Fibroblast of pulmonary artery (primary cell): ENCODE measurements at places on chromosomes 1 and 21.

GRCh38 chr21:32055305-32055704 is 182.5 kb downstream of the HUNK start:
- DNase-seq = no peak

GRCh38 chr1:88801575-88802208 is 89.7 kb downstream of the GTF2B start:
- DNase-seq = peak; percentile 36

DNA sequence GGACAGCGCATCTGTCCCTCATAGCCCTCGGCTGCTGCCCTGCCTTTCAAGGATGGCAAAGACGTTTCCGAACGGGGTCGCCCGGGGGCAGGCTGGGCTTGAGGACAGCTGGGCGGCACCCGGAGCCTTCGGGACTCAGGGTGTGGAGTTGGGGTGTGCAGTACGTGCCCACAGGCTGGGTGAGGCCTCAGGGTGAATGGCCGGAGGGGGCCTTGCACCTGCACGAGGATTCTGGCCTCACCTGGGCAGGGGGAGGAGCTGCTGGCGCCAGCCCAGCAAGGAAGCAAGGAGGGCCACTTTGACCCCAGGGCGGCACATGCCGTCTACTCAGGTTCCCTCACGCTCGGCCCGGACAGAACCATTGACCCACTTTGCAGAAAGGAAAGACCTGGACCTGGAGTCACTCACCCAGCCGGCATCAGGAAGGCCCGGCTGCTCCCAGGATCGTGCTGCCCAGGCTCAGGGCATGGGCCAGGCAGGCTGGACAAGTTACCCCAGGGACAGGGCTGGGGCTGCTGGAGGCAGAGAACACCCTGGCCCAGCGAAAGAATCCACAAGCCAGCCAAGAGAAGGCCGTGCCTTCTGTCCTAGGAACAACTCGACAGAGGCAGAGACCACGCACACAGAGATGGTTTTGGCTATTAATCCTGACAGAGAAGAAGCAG is 65.1 kb upstream of the TTC34 start:
- no peak for DNase-seq

DNA sequence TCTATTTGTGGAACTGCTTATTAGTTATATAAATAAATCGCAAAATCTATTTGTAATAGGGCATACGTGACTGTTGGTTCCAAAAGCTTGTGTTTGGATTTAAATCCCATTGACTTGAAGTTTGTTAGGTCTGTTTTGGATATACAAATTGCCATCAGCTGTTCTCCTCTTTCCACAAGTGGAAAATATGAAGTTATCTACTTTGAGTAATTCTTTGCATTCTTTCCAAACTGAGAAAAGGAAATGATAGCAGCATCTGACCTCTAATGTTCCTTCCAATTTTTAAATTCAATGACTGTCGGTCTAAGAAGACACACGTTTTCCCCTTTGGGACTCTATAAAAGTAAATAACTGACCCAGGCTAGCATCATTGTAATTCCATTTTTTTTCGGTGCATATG is 165.7 kb upstream of the SGIP1 start:
- DNase-seq = no peak

DNA sequence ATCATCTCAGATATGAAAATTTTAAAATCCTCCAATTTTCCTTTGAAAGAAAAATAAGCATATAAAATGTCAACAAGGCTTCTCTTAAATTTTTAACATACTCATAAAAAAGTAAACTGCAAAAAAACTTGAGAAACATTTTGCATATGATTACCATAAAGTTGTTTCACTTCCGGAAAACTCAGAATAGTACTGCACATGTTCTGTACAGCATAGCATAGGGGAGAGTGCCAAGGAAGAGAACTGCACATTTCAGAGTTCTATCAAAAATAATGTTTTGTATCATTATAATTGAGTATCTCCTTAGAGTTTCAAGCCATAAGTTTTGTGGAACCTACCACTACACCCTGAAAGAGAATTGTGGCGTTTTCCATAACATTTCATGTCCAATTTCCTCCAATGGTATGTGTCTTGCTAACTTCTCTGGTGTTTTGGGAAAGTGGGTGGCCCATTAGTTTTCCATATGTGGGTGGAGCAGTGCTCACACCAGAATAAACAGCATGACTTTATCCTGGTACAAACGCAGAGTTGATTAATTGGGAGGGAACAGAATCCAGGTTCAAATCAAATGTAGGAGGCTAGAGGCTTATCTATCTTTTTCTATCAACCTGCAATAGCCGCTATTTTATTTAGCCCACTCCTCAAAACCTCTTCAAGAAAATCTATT is 430.9 kb downstream of the LMO4 start:
- no peak for DNase-seq

DNA sequence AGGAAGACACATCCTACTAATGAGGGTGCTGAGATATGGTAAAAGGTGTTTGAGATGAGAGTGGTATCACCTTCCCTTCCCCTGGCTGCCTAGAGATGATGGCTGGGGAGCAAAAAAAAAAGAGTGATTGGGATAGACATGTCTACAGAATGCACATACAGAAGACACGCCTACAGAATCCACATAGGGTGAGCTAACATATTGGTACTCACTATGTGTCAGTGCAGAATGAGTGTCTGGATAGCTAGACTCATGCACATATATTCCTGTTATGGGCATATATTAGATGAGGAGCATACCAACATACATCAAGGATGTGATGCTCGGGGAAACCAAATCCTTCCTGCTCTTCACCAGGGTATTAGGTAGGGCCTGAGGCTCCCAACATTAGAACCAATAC is 16.2 kb downstream of the CD34 start:
- no peak for DNase-seq

DNA sequence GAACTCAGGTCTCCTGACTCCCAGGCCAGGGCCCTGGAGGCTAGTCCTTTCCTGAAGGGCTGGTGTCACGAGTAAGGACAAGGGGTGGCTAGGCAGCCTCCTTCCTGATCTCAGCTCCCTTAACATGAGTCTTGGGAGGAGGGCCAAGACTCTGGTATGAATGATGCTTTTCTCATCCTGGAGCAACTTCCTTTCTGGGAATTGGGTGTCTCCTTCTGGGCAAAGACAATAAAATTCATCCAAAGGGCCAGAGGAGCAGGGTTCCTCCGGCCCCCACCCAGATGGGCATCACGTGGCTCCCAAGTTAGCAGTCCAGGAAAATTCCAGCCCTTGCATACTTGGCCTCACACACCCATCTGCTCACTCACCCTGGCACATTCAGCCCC is at the start of gene FAM167B:
Gene FAM167B, plus strand, starts transcription at position 335 of the 386 bp plus-strand sequence. CDS start 200 bp downstream, outside the sequence.
- peak; percentile 91 for DNase-seq

GRCh38 chr1:51709951-51710350 is 93.1 kb downstream of the OSBPL9 start:
- no peak for DNase-seq
